NCI-H82 (cell line): ENCODE measurements at places on chromosomes 7 and 10.

DNA sequence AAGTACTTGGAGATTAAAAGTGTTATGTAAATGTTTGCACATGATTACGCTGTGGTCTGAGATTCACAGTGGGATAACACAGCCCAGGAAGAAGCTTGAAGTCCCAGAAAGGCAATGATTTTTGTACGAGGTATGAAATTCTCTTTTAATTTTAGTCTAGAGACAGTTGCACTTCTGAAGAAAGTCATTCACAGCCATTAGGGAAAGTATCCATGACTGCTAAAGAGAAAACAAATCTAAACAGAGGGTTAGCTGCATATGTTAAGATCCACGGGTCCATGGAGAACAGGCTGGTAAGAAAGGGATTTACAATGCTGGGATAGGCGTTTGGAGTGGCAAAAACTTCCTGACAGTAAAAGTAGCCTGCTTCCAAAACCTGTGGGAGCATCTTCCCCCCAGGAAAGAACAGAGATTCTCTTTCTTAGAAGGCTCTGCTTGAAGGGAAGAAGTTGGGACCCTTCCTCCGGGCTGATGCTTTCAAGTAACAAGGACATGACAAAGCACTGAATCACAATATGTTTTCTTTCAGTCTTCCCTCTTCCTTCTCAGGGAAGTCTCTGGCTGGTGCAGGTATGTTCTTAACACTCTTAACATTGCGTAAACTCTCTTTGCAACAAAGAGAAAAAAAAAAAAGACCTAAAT is 220.8 kb upstream of the CELF2 start:
- no peak for DNase-seq

DNA sequence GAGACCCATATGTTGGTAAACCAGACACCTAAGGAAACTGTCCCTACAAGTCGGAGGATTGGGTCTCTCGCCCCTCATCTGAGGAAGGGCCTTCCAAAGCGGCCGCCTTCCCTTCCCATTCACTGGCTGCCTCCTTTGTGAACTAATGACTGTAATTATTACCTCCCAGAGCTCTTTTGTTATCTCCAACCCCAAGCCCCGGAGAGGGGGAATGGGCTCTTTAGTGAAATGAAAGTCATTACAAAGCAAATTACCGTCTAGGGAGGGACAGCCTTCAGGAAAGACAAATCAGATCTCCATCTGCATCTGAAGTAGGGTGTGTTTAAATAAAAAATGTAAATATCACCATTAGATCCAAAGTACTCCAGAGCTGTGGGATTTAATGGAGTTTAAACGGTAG is 2.6 kb upstream of the GAD2 start:
- no peak for DNase-seq

DNA sequence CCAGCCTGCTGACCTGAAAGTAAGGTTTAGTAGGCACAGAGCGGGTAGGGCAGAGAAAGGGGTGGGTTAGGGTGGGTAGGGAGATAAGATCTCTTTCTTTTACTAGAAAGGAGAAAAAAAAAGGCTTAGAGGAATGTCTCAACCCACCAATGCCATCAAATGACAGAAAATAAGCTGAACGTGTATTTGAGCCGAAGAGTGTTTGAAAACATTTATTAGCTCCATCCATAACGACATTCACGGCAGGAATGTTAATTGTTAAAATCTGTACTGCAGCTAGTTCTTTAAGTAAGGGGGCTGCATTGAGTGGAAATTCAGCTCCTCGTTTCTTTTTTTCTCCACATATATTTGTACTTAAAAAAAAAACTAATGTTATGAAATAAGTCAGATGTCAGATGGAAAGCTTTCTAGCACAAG is 63.7 kb upstream of the ARID5B start:
- DNase-seq = peak; percentile 27

DNA sequence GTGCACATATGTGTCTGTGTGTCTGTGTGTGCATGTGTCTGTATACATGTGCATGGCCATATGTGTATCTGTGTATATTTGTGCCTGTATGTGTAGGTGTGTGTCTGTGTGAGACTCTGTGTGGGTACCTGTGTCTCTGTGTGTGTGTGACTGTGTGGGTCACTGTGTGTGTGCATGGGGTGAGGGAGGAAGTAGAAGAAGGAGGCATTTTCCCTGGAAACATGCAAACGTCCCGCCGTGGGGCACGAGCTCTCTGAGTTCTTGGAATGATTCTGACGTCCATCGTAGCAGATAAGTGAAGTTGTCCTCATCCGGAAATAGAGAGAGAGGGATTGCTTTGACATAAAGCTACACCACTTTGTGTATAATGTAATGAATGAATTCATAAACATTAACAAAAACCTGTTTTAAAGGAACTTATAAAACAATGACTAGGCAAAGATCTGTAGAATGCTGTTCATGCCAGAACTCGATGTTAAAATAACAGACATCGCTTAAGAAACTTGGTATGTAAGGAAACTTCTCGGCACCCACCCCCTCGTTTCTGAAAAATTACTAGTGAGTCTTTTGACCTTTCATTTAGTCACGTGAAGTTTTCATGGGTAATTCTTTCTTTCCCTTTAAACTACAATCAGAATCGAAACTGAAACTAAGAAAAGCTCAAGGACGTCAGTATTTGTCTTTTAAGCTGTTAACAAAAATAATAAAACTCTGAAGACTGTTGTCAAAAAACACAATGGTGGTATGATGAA is 43.6 kb upstream of the KLF6 start:
- no peak for DNase-seq

GRCh38 chr7:115009736-115010440 is 88.0 kb downstream of the MDFIC start:
- no peak for DNase-seq

GRCh38 chr7:74225400-74225799 is 15.6 kb downstream of the LAT2 start:
- no peak for DNase-seq

DNA sequence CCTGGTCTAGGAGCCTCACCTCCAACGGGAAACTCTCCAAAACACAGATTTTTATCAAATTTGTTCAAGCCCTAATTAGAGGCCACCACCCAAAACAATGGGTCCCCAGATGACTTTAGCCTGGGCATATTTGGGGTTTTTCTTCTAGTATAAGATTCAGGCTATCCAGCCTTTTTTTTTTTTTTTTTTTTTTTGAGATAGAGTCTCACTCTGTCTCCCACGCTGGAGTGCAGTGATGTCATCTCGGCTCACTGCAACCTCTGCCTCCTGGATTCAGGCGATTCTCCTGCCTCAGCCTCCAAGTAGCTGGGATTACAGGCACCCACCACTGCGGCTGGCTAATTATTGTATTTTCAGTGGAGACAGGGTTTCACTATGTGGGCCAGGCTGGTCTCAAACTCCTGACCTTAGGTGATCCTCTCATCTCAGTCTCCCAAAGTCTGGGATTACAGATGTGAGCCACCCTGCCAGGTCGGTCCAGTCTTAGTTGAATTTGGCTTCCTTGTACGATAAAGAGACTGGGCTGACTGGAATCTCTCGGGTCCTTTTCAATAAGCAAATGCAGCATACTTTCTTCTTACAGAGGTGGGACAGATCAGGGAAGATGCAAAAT is 91.4 kb upstream of the KLF6 start:
- DNase-seq = no peak

- no peak for DNase-seq
Observed at GRCh38 chr7:47647918-47648250, 66.0 kb upstream of the TNS3 start.

DNA sequence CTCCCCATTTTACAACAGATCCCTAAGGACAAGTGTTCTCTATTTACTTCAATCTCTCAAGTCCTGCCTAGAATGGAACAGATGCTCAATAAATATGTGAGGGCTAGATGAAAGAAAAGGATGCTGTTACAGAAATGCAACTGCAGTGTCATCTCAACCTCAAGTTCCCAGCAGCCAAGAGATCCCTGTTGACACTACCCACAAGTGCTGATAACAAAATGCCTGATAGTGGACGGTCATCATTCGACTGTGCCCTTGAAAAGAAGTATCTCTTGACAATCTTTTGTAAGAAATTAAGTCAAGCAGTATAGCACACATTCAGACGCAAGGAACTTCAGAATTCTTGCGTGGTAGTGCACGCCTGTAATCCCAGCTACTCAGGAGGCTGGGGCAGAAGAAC is 133.2 kb downstream of the PARD3 start:
- no peak for DNase-seq

DNA sequence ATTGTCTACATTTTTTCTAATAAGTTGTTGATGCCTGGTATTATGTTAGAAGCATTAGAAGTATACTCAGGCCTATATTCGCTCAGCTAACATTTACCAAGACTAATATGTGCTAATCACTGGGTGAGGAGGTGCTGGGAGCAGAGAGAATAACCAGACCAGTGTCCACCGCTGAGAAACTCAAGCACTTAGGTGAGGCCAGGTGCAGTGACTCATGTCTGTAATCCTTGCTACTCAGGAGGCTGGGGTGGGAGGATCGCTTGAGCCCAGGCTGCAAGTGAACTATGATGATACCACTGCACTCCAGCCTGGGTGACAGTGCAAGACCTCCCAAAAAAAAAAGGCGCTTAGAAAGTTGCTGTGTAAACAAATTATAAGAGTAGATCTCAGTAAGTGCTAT is 182.2 kb upstream of the AOAH start:
- DNase-seq = peak; percentile 17
